ENCODE measurements at places on chromosomes 4 and X. TPM values are rescaled to one million over a fixed set of nuclear protein-coding genes. Genes with fewer than 3 reads are reported as not detected.

DNA sequence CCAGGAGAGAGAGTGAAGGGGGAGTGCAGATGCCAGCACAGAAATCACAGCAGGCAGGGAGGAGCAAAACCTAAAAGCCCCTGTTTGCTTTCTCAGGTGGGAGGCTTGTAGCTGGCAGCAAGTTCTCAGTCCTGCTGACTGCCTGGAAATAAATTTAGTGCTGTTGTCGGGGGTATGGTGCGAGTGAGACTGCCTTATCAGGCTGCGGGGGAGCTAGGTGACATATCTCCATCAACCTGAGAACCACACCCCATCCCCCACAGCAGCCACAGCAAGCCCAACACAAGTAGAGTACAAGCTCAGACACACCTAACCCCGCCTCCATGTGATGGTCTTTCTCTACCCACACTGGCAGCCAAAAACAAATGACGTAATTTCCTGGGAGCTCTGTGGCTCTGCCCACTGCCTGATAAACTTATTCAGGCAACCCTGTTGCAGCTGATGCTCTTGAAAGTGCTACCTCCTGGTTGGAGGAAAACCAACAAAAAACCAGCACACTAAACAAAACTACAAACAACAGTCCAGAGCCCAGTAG is 953.4 kb upstream of the NDST4 start:
- no peak for DNase-seq

GRCh38 chr4:184234155-184234554 is 16.5 kb upstream of the ENPP6 start:
- no peak for DNase-seq

DNA sequence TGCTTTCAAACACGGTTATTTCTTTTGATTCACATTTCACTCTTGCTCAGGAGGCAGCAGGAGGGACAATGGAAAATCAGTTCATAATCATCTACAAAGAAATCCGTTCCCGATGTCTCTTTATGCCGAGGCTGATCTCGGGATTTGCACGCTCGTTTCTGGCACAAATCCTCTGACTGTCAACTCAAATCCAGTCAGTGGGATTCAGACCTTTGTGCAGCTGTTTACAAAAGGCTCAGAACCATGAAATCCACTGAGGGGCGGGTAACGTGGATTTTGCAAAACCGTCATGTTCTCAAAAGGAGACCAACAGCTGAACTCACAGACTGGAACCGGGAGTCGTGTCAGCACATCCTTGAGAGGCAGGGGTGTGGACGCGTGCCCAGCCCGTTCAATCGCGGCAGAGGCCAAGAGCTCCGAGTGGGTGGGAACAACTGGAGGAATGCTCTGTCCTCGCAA is 46.4 kb downstream of the ACOX3 start:
- DNase-seq, result peak; percentile 81

- DNase-seq, result peak; percentile 94
These were observed 23.4 kb downstream of the FBXO8 start for GRCh38 chr4:174260099-174260498.

DNA sequence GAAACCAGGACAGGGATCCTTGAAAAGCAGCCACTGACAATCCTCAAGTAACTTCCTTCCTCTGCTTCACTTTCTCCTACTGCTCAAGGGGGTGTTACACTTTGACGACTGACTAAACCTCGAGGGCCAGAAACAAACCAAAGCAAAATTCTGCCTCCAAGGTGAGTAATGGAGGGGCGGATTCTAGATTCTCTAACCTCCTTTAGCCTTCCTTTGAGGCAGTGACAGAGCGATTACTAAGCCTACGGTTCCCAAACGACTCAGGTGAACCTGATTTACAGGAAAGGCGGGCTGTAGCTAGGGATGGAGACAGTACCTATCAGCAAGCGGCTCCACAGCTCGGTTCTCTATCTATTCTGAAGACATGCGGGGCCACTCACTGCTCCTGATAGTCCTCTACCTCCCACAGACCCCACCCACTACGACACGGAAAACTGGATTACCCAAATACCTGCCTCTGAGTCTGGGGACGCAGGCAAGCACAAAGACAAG is 487 bp downstream of the TBCK start:
- peak; percentile 32 for DNase-seq

- no peak for DNase-seq
These were observed 42.6 kb upstream of the SLC25A31 start for GRCh38 chr4:127687580-127687979.

DNA sequence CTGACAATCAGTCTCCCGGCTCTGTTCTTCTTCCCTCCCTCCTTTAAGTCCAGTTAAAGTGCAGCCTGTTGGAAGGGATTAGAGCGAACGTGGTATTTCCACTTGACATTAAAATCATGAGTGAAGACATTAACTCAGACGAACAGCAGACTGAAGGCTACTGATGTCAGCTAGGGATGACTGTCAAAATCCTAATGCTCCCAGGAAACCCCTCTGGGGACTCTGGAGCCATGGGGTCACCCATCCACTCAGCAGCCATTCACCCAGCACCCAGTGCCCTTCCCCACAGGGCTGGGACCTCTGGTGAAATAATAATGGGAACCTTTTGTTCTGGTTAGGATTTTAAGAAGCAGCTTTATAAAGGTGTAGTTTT is 113.9 kb downstream of the DRD5 start:
- DNase-seq, result no peak

DNA sequence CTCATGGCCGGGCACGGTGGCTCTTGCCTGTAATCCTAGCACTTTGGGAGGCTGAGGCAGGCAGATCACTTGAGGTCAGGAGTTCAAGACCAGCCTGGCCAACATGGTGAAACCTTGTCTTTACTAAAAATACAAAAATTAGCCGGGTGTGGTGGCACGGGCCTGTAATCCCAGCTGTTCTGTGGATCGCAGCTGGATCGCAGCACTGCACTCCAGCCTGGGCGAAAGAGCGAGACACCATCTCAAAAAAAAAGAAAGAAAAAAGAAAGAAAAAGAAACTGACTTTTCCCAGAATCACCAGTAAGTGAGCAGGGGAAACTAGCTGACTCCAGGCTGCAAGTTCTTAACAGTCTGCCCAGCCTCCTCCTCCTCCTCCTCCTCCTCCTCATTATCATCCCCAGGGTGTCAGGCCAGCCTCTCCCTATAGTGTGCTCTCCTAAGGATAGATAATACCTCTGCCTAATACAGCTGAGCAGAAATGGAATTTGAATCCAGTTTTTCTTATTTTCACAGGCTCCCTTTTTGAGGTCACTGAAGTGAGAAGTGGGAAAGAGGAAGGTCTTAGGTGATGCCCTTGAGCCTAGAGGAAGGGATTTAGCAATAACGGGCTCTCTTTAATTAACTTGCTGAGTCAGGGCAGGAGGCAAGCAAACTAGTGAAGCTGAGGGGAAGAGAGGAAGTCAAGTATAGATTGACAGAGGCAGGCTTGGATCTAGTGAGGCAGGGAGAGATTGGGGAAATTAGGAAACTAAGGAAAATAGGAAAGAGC is 11.8 kb upstream of the ELF2 start:
- DNase-seq, result no peak

GRCh38 chr4:151678048-151678872 is 82.5 kb downstream of the GATB start:
- DNase-seq, result no peak

DNA sequence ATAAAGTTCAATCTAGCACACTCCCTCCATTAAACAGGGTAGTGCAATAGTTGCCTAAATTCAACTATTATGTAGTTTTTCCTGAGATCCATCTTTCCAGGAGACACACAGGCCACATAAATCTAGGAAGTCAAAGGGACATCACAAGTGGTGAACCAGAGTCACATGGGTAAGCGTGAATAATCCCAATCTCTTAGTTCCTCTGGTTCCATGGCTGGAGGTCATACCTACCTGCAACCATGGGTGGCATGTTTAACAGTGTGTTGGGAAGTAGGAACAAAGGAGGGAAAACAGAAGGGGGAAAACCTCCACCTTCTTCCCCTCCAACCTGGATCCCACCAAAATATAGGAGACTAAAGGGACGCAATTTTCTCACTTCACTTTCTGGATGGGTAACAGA is 2651.6 kb downstream of the ARAP2 start:
- no peak for DNase-seq

DNA sequence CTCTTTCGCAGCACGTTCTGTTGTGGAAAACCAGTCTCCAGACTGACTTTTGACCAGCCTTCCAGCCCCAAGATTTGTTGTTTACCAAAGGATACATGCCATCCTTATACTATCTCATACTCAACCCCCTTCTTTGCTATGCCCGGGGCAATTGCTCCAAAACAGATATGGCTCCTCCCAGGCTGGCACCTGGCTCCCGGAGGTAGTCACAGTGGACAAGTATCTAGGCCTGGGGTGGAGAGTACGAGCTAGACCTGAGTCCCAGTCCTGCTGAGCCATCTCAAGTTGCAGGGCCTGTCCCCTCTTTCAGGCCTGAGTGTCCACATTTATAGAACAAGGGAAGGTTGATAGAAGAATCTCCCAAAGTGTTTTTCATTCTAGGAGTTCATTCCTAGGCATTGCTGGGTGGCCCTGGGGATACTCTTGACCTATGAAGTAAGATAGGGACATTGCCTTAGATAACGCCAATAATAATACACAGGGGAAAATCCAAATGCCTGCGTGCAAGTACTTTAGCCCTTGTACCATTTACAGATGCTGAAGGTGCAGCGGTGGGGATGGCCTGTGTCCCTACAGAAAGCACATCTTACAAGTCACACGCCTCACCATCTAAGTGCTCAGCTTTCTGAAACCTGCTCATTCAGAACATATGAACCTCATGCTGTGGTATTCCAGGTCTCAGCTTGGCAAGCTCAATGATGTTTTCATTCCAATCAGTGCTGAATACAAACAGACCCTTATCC is 136.7 kb upstream of the MAMLD1 start:
- DNase-seq, result no peak

- DNase-seq, result peak; percentile 78
These were observed 115.6 kb downstream of the DHRSX start for GRCh38 chrX:2385224-2385623.

The ACTRT1 gene
- total RNA-seq, result not detected

The RTL5 gene
- total RNA-seq, result 4.3 TPM

The NAA11 gene
- total RNA-seq, result not detected

The OPHN1 gene
- total RNA-seq, result 9.4 TPM

The FGFRL1 gene
- total RNA-seq, result 14.1 TPM

The FAM199X gene
- 16.7 TPM for total RNA-seq

The ADH7 gene
- total RNA-seq, result not detected

The SMIM31 gene
- total RNA-seq, result not detected
